ENCODE measurements at places on chromosomes 7 and 10.
A peak's percentile ranks its signal among the peaks of the same experiment; 100 is the strongest.

DNA sequence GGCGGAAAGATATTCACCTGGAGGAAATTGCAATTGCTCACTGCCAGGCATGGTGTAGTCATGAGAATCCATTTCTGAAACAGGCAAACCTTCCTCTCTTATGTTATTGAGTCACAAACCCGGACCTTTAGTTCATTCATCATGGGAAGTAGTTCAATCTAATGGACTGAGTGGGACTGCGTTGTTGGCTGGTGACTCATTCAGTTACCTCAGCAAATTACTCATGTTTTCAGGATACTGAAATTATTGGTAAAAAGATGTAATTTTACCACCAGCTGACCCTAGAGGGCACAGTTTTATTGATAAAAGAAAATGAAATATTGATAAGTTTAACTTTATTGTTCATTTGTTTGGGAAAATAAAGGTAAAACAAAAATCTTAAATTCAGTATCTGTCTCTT is 1194.4 kb upstream of the SORCS1 start:
- H3K4me1 ChIP-seq = no peaks in the 10 kb centered on the region
- no peaks in the 10 kb centered on the region for H3K27me3 ChIP-seq

DNA sequence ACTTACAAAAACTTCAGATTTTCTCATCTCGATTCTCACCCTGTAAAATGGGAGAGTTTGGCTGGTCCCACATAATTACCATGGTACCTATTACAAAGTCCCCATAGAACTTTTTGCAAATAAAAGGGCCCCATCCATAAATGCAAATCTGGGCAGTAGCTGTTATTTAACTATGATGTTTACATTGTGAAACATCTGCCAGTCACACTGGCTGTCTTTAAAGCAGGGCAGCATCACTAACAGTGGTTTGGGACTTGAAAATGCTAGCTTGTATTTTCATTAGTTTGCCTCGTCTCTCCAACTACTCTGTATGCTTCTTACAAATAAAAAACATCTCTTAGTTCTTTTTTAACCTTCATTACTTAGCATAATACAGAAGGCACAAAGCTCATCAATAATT is 240.7 kb downstream of the FZD1 start:
- H3K4me1 ChIP-seq = no peaks in the 10 kb centered on the region
- H3K36me3 ChIP-seq = no peaks in the 10 kb centered on the region
- no peak for DNase-seq

DNA sequence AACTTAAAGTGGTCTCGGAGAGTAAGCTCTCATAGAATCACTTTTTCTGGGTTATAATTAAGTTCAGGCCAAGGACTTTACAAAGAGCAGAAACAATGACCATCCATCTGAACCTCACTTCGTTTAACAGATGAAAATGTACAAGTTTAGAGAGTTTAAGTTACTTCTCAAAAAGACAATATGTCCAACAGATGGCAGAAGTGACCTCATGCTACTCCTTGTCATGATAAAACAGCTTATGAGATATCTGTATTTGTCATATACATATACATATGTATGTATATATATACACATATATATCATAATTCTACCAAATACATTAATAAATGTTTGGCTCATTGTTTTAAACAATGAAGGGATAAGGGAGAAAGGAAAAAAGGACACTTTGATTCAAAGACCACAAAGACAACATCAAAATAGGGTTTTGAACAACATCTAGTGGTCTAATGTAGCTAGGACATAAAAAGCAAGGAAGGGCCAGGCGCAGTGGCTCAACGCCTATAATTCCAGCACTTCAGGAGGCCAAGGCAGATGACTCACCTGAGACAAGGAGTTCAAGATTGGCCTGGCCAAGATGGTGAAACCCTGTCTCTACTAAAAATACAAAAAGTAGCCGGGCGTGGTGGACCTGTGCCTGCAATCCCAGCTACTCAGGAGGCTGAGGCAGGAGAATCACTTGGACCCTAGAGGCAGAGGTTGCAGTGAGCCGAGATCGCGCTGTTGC is 17.8 kb downstream of the NAPEPLD start:
- H3K4me1 ChIP-seq = peaks cover 12% of the 10 kb centered on the region
- DNase-seq = no peak

DNA sequence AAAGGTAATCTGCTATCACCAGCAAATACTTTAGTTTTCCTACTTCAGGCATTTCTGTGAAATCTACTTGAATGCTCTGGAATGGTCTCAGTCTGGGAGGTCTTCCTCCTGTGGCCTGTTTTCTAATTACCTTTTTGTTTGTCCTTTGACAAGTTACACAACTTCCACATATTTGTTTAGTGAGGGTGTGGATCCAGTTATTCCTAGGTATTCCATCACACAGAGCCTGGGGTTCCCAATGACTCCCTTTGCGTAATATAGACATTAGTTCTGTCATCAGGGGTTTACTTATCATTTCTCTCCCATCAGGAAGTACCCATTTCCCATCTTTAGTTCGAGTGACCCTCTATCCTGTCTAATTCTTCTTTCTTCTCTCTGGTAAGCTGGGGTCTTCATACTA is 28.1 kb upstream of the ELOVL3 start:
- H3K27ac ChIP-seq = no peak overlapping the region
- no peak for DNase-seq
- no peak overlapping the region for H3K4me3 ChIP-seq
- no peaks in the 10 kb centered on the region for H3K4me1 ChIP-seq
- no peaks in the 10 kb centered on the region for H3K36me3 ChIP-seq
- H3K27me3 ChIP-seq = no peaks in the 10 kb centered on the region

DNA sequence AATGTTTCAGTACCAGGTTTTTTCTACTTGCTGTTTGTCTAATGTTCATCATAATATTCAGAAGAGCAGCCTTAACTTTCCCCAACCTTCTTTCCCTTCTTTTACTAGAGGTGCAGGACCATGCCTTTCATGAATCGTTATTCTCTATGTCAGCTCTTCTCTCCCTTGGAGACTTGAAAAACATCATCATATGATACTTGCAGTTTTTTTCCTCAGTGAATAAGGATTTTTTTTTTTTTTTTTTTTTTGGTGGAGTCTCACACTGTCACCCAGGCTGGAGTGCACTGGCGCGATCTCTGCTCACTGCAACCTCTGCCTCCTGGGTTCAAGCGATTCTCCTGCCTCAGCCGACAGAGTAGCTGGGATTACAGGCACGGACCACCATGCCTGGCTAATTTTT is 30.1 kb downstream of the SMNDC1 start:
- no peak overlapping the region for H3K4me3 ChIP-seq
- H3K36me3 ChIP-seq = no peaks in the 10 kb centered on the region
- H3K4me1 ChIP-seq = peaks cover 38% of the 10 kb centered on the region
- DNase-seq = no peak
- H3K27ac ChIP-seq = no peak overlapping the region

DNA sequence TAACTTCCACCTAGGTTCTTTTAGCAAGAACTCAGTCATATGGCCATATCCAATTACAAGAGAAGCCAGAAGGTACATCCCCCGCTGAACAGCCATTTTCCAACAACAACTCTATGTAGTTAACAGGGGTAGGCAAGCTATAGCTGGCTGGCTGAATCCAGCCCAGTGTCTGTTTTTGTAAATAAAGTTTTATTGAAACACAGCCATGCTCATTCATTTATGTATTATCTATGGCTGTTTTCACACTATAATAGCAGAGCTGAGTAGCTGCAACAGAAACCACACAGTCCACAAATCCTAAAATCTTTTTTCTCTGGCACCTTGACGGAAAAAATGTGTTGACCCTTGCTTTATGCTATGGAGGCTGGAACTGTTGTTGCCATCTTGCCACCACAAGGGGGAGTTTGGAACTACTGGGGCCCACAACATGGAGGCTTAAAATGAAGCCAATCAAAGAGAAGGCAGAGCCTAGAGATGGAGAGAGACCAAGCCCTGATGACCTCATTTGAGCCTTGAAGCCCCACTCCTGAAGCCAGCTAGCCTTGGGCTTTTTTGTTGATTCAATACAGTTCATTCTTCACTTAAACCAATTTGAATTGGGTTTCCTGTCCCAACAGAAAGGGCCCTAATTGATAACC is 33.3 kb upstream of the XPNPEP1 start:
- no peak overlapping the region for H3K4me3 ChIP-seq
- H3K27ac ChIP-seq = no peak overlapping the region
- no peaks in the 10 kb centered on the region for H3K27me3 ChIP-seq

DNA sequence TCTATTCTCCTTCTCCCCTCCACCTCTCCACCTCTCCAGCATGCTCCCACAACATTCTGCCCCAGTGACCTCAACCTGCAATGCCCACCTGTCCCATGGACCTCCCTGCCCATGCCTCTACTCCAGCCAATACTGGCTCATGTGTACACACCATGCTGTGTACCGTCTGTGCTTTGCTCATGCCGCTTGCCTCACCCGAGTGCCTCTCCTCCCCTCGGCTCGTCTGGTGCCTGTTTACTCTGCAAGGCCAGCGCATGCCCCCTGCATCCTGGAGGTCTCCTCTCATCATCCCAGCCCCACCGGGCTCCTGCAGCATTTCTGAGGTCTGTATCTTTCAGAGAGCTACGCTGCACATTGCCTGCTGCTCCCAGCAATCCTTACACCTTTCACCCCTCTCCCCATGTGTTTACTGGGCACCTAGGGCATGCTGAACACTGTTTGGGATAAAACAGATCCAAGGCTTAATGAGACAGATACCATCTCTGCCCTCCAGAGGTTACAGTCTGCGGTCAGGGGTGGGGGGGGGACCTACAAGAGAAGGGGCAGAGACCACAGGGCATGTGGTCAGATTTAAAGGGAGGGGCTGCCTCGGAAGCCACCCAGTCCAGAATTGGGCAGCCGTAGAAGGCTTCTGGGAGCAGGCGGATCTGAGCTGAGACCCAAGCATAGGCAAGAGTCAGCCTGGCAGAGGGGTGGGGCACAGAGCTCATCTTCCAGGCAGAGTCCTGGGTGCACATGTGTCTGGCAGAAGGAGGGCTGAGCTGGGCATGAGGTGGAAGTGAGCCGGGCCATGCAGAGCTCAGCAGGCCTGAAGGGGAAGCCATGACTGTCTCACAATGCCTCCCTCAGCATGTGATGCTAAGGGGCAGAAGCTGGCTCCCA is 29.6 kb upstream of the PSAP start:
- H3K4me1 ChIP-seq = no peaks in the 10 kb centered on the region
- no peaks in the 10 kb centered on the region for H3K27me3 ChIP-seq
- DNase-seq = no peak
- no peak overlapping the region for H3K4me3 ChIP-seq

- DNase-seq = no peak
- peaks cover 5% of the 10 kb centered on the region for H3K4me1 ChIP-seq
- no peaks in the 10 kb centered on the region for H3K27me3 ChIP-seq
Measured at GRCh38 chr10:102449321-102450123, 1.8 kb downstream of the C10orf95 start.

DNA sequence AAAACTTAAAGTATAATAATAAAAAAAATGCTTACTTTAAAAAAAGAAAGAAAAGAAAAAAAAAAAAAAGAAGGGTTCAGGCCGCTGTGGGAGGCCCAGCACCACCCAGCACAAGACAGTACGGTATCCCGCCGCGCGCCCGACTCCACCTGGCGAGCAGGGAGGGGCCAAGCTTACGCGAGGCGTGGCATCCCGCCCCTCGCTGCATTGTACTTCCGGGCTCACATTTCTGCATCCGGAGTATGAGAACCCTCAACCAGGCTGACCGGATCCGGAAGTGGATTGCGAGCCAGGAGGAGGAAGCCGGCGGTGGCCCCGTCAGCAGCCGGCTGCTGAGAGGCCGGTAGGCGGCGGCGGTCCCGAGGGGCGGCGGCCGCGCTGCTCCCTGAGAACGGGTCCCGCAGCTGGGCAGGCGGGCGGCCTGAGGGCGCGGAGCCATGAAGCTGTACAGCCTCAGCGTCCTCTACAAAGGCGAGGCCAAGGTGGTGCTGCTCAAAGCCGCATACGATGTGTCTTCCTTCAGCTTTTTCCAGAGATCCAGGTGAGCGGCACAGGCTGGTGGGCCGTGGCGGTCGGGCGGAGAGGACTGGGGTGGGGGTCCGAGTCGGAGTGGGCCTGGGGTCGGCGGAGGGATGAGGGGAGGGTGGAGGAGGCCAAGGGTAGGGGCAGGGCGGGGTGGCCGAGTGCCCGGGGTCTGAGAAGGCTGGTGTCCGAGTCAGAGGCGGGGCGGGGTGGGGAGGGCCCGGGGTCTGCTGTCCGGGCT is at the start of gene YKT6:
Gene YKT6 (plus strand): TSS at position 280 of the 763 bp plus-strand sequence. CDS start 158 bp downstream, at position 438.
- H3K27ac ChIP-seq = peak within 1 kb of the TSS; percentile 45
- no peak for DNase-seq
- peak within 1 kb of the TSS; percentile 91 for H3K4me3 ChIP-seq
- H3K27me3 ChIP-seq = no peaks in the 10 kb centered on the region

- DNase-seq = no peak
- H3K36me3 ChIP-seq = no peaks in the 10 kb centered on the region
- H3K4me1 ChIP-seq = no peaks in the 10 kb centered on the region
- H3K4me3 ChIP-seq = no peak overlapping the region
- H3K27ac ChIP-seq = no peak overlapping the region
Measured at GRCh38 chr7:148819697-148820360, 64.3 kb downstream of the EZH2 start.

- no peak overlapping the region for H3K4me3 ChIP-seq
- no peaks in the 10 kb centered on the region for H3K27me3 ChIP-seq
- DNase-seq = no peak
- no peaks in the 10 kb centered on the region for H3K4me1 ChIP-seq
- H3K36me3 ChIP-seq = no peaks in the 10 kb centered on the region
Measured at GRCh38 chr10:11773761-11774441, 31.7 kb downstream of the ECHDC3 start.

DNA sequence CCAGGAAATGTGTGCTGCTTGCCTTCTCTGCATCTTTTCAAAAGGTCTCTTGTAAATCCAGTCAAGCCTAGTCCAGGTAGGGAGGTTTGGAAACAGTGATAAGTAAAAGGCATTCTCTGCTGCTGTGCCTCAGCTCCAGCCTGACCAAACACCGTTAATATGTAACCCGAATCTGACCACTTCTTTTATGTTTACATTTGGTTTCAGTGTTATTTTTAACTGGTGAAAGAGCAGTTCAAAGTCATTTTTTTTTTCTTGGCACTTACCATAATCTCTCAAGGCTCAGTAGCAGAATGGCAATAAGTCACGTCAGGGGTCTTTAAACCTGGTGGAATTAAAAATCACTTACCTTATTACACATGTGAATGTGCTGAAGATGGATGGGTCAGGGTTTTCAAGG is 216.8 kb downstream of the PTEN start:
- H3K27me3 ChIP-seq = no peaks in the 10 kb centered on the region
- H3K27ac ChIP-seq = no peak overlapping the region
- H3K36me3 ChIP-seq = no peaks in the 10 kb centered on the region
- H3K4me1 ChIP-seq = peaks cover 26% of the 10 kb centered on the region

- H3K27me3 ChIP-seq = no peaks in the 10 kb centered on the region
- H3K4me1 ChIP-seq = peaks cover 38% of the 10 kb centered on the region
- H3K4me3 ChIP-seq = no peak overlapping the region
Measured at GRCh38 chr7:134613623-134614347, 32.9 kb upstream of the BPGM start.

DNA sequence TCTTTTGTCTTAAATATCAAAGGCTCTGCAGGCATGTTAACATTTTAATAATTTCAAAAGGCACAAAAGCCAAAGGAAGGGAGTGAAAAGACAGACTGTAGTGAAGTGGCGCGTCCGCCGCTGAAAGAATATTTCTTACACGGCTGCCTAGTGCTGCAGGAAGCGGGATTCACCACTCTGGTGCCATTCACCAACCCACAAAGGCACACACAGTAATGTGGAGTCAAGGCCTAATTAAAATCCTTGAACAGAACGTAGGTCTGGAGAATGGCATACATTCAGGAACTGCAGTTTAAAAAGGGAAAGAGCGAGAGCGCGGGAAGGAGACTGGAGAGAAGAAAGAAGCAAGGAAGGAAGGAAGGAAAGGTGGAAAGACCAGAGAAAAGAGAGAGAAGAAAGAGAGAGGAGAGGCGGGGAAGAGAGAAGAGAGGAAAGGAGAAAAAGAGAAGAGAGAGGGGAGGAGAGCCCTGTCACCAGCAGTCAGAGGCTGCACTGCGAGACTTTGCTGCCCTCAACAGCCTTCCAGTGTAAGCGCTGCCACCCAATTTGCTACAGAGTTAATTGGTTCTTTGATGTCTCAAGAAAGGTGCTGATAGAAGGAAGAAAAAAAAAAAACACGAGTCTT is 554.0 kb downstream of the MDFIC start:
- H3K27me3 ChIP-seq = no peaks in the 10 kb centered on the region
- no peak for DNase-seq
- no peaks in the 10 kb centered on the region for H3K4me1 ChIP-seq
- H3K27ac ChIP-seq = no peak overlapping the region

Measured in vagina (tissue), 2 donors.